ENCODE measurements at places on chromosomes 12 and 14.
A peak's percentile ranks its signal among the peaks of the same experiment; 100 is the strongest.

- no peak for DNase-seq
Observed at GRCh38 chr12:115979351-115979750, 298.1 kb downstream of the MED13L start.

DNA sequence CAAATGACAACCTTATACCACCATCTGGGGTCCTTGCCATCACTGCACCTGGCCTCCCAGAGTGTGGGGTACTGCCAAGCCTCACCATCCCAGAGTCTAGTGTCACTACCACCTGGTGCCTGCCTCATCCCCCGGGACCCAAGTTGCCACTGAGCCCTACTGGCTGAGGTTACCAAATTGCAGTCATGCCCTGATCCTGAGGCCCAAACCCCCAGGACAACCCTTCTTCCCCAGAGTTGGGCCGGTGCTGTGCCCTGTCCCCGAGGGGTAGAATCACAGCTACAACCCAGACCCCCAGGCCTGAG lies 8.4 kb upstream of the SFSWAP start:
- DNase-seq, result no peak

- DNase-seq, result no peak
Observed at GRCh38 chr14:81565441-81566290, 32.0 kb upstream of the SEL1L start.

- no peak for DNase-seq
Observed at GRCh38 chr12:80456513-80456912, 12.5 kb downstream of the PTPRQ start.

DNA sequence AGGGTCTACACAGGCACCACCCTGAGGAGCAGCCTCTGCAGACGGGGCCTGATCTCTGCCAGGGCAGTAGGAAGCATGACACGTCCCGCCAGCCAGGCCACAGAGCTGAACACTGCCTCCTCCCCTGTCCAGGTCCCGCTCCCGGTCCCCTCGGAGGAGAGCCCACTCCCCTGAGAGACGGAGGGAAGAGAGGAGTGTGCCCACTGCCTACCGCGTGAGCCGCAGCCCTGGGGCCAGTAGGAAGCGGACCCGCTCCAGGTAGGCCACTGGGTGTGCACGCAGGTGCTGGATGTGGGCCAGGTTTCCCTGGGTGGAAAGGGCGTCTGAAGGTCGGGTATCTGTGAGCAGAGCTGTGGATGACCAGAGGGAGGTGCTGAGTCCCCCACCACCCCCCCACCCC lies 41.9 kb upstream of the MMP17 start:
- DNase-seq, result no peak

DNA sequence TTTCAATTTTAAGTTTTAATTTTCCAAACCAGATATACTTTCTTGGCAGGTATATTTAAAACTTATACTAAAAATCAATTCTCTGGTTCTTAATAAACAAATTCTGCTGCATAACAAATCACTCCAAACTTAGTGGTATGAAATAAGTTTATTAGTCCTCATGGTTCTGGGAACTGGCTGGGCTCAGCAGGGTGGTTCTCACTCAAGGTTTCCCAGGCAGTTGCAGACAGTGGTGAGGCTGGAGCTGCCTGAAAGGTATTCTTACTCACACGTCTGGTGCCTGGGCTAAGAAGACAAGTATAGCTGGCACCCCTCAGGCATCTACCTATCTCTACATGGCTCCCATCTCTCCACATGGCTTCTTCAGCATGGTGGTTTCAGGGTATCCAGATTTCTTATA lies 308.2 kb upstream of the CCDC196 start:
- DNase-seq, result no peak

DNA sequence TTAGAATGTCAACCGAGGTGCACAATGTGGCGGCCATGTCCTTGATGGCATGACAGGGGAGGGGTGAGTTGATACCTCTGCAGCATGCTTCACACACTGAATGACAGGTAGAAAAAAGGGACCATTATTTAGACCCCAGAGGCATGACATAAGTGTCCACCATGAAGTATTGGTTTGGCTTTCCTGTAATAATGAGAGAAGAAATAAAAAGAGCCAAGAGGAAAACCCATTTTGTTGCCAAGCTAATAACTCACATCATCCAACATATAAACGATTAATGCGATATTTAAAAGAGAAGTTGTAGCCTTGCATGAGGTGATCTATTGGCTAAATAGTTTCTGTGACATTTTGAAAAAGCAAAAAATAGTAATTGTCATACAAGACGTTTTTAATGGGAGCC lies 343.4 kb downstream of the LRIG3 start:
- DNase-seq, result no peak

DNA sequence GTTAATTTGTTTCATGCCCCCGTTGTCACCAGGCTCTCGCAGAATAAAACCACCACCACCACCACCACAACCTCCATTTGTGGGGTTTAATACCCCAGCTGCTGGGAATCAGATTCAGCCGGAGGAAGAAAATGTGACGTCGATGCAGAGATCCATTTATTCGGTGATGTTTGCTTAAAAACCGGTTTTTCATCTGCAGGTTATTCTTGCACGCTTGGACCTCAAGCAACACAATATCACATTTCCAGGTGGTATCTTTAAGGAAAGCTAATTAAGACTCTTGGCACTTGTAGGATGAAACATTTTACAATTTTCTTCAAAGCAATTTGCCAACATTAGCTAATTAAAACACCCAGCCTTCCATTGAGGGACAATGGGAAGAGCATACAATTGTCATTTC lies 39.8 kb downstream of the SPRING1 start:
- no peak for DNase-seq

DNA sequence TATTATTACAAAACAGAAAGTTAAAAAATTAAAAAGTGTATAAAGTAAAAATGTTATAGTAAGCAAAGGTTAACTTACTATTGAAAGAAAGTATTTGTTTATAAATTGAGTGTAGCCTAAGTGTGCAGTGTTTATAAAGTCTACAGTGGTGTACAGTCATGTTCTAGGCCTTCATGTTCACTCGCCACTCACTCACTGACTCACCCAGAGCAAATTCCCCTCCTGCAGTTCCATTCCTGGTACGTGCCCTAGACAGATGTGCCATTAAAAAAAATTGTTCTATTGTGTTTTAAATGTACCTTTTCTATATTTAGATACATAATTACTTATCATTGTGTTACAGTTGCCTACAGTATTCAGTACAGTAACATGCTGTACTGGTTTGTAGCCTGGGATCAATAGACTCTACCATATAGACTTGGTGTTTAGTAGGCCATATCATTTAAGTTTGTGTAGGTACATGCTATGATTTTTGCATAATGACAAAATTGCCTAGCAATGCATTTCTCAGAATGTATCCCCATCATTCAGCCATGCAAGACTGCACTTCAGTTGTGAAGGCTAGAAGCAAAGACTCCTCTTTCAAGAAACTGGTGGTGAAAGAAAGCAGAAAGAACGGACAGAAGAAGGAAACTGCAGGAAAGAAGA lies 100.6 kb downstream of the DACT1 start:
- DNase-seq, result peak; percentile 93

- peak; percentile 73 for DNase-seq
Observed at GRCh38 chr14:54881235-54881760, 21.3 kb downstream of the GCH1 start.

DNA sequence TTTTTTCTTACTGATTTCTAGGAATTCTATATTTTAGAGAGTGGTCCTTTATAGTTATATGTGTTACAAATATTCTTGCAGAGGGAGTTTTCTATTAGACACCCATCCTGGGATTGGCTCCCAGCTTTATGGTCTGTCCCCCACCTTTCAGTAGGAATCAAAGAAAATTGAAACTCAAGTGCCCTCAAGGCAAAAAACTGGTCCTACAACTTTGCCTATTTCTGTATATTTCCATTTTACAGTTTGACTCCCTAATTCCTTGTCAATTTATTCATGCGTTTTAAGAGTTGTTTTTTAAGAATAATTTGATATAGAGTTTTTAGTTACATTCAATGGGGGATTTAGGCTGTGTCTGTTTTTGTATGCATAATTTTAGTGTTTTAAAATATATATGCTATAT lies 208.9 kb downstream of the SYNE2 start:
- DNase-seq, result no peak

- DNase-seq, result no peak
Observed at GRCh38 chr14:24236689-24237462, 4.1 kb downstream of the GMPR2 start.

DNA sequence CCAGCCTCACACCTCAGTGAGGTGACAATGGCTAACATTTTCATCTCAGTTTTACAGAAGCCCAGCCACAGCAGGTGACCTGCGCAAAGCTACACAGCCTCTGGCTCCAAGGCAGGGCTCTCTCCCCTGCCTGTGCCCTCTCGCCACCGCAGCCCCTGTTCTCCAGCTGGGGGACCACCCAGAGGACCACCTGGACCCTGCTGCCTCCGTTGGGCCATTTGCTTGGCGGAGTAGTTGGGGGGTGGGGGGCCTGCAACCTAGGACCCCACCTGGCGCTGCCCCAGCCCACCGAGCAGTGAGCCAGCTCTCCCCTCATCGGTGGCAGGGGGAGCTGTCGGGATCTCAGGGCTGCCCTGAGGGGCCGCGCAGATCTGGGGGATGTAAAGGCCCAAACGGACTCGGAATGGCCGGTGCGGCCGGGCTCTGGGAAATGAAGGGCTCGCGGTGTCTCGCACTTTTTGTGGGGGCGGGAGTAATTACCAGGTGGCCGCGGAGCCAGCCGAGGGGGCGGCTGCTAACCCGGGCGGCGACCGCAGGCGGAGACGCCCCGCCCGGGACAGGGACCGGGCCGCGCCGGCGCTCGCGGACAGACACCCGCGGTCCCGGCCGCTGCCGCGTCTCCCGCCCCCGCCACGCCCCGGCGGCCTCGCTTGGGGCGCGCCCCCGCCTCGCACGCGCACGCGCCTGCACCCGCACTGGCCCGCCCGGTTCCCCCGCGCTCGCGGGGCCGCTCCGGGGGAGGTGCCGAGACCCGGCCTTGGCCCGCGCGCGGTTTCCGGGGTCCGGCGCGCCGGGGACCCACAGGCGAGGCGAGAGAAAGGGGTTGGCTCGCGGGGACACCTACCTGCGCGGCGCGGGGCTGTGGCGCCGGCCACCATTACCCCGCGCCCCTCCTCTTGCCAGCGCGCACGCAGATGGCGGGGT lies 8.6 kb upstream of the GPR68 start:
- peak; percentile 22 for DNase-seq

DNA sequence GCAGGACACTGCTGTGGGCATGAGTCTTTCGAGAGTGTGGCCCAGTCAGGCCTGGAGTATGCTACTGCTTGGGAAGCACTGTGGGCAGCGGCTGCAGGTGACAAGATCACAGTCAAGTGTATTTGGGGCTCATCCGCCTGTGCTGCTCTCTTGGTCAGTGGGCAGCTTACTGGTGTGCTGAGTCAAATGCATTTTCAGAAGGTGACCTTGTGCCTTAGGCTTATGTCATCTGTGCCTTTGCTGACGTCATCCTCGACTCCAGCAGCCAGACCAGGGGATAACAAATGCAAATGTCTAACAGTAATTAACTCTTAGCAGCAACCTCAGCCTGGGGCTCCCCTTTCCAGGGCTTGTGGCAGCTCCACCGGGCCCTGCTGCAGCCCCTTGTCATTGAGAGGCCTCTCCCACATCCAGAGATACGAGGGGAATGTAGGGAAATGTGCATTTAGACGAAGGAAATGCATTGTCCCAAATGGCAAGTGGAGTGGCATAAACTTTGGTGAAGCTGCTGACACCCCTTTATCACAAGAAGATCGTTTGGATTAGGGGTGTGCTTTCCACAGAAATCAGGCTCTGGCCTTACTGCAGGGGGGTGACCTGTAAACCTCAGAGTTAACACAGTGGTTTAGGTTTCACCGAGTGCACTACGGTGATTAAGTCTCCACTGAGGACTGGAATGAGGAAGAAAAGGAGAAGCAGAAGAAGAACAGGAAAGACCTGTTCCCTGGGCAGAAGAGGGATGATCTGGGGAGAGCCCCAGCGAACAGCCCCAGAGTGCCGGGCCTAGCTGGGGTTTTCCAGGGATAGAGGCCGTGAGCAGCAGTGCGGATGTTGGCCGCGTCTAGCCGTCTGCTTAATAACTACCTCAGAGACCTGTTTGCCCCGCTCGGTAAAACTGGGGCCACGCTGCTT lies 39.7 kb downstream of the PSMA6 start:
- peak; percentile 35 for DNase-seq

- DNase-seq, result peak; percentile 7
Observed at GRCh38 chr14:38311655-38312054, 55.8 kb upstream of the CLEC14A start.

GRCh38 chr14:63096186-63096585 lies 50.9 kb upstream of the KCNH5 start:
- DNase-seq, result no peak

GRCh38 chr12:106369624-106370346 lies 12.2 kb downstream of the POLR3B start:
- peak; percentile 88 for DNase-seq

DNA sequence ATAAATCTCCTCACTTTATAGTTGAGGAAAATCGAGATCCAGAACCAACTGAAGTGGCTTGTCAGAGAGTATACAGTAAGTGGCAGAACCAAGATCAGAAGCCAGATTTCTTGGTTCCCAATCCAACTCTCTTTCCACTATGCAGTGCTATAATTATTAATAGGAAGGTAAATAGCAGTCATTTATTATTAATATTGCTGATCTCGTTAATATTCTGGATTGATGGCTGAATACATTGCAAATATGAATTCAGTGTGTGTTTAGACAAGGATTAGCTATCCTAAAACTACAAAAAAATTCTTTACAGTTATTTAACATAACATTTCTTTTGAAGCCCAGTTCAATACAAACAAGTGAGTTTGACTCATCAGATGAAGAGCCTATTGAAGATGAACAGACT lies 2.8 kb downstream of the CDKN3 start:
- DNase-seq, result no peak

DNA sequence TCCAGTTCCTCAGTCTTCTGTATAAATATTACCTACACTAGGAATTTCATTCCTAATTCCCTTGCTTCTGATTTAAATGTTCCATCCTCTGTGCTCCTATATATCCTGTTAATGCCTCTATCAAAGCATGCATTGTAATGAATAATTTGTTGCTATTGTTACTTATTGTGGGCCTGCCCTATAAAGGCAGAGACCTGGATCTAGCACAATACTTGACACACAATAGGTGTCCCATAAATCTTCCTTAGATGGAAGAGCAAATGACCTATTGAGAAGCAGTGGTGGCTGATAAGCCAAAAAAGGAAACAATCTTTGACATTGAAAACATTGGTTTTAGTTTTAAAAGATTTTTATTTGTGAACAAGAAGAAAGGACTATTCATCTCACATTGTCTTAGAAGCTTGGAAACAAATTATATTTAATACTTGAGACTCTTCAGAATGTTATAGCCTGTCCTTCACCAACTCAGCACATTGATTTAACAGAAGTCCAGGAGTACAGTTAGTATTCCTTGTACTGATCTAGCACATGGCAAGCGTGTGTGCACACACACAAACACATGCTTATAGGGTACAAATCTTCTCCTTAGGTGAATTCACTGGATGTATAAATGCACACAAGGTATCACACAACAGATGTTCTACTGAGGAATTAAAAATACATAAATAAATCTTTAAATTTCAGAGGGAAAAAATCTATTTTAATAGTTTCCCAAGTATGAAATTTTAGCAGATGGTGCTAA lies 135.9 kb downstream of the DUSP6 start:
- DNase-seq, result no peak

All from EH (cell line).